ENCODE measurements at places on chromosomes 2 and 18.
A peak's percentile ranks its signal among the peaks of the same experiment; 100 is the strongest.

DNA sequence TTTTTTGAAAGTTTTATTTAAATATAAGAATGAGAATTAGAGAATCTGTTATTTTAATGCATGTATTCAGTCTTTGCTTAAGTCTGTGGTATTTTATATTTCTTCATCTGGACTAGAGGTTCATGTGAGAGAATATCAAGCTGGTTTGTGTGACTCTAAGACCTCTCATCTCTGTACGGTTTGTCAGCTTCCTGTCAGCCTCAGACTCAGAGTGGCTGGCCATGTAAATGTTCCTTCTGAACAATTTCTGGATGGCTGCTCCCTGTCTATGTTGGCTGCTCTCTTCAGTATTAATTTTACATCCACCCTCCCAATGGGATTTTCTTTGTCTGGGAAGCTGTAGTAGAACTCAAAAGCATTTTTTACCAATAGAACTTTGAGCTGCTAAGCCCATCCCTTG lies 225.3 kb upstream of the THUMPD2 start:
- DNase-seq = peak; percentile 64

GRCh38 chr2:216829533-216829932 lies 30.3 kb downstream of the TNP1 start:
- no peak for DNase-seq

DNA sequence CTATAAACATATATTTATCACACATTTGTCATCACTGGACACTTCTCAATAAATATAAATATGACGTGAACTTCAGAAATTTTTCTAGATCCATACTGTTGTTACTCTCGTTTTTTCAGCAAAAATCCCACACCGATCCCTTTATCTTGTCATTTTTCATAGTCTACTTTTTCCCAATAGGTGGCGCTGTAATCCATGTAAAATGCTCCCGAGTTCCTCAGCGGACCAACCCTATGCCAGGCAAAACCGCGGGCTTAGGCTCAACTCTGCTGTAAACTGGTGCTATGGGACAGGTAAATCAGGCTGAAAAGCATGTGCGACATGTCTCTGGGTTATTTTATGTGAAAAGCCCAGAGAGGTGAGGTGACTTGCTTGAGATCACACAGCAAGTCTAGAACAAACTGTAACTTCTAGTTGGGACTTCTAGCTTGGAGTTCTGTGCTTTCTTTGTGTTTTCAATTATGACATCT lies 104.0 kb downstream of the COBLL1 start:
- DNase-seq = peak; percentile 75

- no peak for DNase-seq
Measured at GRCh38 chr2:25361261-25362048, 19.7 kb upstream of the DNMT3A start.

DNA sequence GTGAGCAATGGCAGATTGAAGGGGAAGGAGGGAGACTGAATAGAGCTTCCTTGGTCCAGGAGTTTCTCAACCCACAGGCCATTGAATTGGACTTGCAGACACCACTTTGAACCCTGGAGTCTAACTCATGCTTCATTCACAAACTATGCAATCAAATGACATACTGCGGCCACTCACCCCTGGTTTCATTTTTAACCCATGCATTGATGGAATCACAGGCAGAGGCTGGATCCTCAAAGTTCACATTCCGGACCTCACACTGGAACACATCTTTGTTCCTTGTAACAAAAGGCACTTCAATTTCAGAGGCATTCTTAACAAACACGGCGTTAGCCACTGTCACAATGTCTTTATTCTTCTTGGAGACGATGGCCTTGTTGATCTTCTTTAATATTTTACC lies 40.7 kb downstream of the MRPL44 start:
- DNase-seq = peak; percentile 25

- DNase-seq = no peak
Measured at GRCh38 chr2:140248623-140249022, 1468.4 kb upstream of the NXPH2 start.

GRCh38 chr2:241569831-241570281 lies 11.3 kb downstream of the BOK start:
- no peak for DNase-seq

DNA sequence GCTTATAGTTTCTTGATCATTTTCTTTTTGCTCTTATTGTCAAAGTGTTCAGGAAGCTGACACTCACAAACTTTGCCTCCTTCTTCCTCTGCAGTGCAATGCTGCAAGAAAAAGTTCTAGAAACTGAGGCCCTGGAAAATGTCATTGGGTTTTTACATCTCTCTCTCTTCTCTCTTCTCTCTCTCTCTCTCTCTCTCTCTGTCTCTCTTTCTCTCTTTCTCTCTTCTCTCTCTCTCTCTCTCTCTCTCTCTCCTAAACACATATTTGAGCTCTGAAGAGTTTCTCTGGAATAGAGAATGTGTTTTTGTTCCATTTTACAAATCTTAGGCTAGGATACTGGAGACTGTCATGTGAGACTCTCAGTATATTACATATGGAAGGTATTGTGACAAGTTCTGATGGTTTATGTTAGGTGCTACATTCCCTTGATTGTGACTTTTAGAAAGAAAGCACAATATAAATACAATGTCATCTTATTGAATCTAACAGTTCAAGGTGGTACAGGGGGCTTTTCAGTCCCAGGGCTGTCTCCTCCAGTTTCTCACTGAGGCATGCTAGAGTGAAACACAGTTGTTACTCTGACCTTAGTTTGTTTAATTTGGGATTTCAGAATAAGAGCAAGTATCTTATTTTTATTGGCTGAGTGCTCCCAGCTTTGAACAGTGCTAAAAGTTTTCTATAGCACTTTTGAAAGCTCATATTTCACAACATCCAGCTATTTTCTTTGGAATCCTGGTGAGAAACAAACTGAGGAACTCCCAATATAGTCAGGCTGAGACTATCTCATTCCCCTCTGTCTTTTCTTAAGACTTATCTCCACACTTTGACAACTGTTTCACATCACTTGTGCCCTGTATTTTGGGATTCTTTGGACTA lies 41.4 kb upstream of the EHBP1 start:
- peak; percentile 26 for DNase-seq

- no peak for DNase-seq
Measured at GRCh38 chr2:144975881-144976280, 456.0 kb upstream of the ZEB2 start.

DNA sequence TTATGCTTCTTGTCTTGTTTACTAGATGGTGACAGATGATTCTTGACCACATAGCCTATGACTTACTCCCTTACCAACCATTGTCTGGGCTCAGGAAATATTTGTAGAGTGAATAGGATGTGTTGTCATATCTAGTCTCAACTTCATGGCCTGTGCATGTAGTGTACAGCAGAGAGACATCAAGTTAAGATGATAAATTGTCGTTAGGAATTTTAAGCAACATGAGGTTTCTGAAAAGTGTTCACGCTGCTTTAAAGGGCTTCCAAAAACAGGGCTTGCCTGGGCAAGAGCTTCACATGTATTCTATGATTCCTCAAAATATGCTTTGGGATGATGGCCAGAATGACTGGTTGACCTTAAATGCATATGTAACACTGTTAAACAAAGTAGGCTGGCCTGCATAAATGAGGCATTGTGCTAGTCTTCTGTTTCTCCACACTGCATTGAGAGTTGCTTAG lies 424.0 kb downstream of the RND3 start:
- DNase-seq = peak; percentile 94

- DNase-seq = no peak
Measured at GRCh38 chr2:144358374-144358964, 161.4 kb downstream of the ZEB2 start.

DNA sequence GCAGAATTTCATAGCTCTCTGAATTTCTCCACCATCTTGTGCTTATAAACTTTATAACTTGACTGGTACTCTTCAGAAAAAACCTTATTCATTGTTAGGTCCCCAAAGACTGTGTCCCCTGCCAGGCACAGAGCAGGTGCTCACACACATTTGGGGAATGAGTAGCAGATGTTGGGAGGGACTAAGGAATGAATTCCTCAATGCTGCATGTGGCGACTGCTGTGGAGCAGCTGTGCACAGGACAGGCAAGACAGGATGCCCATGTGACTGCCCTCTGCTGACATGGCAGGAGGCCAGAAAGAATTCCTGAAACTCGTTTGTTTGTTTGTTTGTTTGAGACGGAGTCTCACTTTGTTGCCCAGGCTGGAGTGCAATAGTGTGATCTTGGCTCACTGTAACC lies 122.3 kb upstream of the ITGA6 start:
- no peak for DNase-seq

DNA sequence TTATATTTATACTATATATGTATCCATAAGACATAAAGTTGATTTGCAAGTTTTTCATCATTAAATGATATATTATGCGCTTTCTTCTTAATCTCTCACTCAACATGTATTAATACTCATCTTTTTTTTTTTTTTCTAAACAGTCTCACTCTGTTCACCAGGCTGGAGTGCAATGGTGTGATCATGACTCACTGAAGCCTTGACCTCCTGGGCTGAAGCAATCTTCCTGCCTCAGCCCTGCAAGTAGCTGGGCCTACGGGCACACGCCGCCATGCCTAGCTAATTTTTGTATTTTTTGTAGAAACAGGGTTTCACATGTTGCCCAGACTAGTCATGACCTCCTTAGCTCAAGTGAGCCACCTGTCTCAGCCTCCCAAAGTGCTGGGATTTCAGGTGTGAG lies 51.4 kb upstream of the MAP4K3 start:
- peak; percentile 94 for DNase-seq

- DNase-seq = no peak
Measured at GRCh38 chr2:117997872-117998454, 15.9 kb downstream of the CCDC93 start.

GRCh38 chr2:152755029-152755428 lies 36.6 kb downstream of the ARL6IP6 start:
- no peak for DNase-seq

GRCh38 chr2:160751021-160751420 lies 257.4 kb upstream of the RBMS1 start:
- peak; percentile 82 for DNase-seq

GRCh38 chr2:25977768-25978167 lies 4.5 kb downstream of the KIF3C start:
- DNase-seq = peak; percentile 89

GRCh38 chr2:136448986-136449780 lies 316.2 kb upstream of the THSD7B start:
- DNase-seq = no peak

- DNase-seq = no peak
Measured at GRCh38 chr2:105539331-105539730, 140.5 kb upstream of the FHL2 start.

GRCh38 chr2:100051253-100051652 lies 91.1 kb downstream of the AFF3 start:
- no peak for DNase-seq

DNA sequence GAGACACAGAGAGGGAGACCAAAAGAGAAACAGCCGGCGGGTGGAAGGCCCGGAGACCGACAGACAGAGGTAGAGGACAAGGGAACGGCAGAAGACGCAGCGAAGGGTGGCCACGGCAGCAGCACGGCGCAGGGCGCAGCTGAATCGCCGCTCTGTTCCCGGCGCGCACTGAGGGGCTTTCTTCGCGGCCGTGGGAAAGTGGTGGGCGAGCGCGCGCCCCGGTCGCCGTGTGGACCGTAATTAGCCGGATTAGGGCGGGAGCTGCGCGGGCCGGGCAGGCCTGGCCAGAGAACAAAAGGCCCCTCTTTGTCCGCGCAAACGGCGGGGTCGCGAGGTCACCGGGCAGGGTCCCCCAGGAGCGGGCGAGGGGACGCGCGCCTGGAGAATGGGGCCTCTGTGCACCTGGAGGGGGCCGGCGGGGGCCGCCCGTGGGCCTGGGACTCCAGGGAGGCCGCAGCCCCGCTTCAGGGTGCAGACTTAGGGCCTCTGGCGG lies 158.3 kb downstream of the ZFP36L2 start:
- no peak for DNase-seq

- peak; percentile 88 for DNase-seq
Measured at GRCh38 chr2:219406861-219407230, 11.3 kb upstream of the DES start.

DNA sequence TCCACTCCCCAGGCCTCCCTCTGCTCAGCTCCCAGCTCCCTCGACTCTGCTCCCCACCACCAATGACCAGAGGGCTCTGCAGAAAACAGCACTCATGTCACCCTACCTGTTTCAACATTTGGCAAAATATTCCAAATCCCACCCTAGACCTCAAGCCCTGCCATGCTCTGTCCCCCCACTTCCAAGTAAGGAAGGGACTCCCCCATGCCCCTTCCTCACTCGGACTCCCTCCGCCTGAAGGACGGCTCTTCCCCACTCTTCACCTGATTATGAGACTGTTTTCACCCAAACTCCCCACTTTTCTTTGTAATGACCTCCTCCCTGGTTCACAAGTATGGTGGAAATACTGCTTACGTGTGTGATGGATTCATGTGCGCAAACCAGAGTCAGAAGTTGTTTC lies 208.4 kb downstream of the MGAT5 start:
- DNase-seq = no peak

- no peak for DNase-seq
Measured at GRCh38 chr2:35821675-35822074, 533.9 kb upstream of the CRIM1 start.

DNA sequence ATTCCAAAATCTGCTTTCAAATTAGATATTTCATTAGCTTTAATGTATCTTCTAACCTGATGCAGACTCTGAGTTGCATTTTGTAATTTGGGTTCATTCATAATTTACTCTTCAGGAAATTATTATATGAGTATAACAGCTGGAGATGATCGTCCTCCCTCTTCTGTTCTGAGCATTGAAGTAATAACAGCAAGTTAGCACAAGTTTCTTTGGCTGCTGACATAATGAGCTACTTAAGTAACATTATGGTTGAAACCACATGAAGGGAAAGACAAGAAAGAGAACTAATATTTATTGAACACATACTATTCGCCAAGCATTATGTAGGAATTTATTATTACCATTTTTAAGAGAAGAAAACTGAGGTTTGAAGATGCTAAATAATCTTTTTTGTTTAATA lies 75.1 kb downstream of the CPO start:
- no peak for DNase-seq

DNA sequence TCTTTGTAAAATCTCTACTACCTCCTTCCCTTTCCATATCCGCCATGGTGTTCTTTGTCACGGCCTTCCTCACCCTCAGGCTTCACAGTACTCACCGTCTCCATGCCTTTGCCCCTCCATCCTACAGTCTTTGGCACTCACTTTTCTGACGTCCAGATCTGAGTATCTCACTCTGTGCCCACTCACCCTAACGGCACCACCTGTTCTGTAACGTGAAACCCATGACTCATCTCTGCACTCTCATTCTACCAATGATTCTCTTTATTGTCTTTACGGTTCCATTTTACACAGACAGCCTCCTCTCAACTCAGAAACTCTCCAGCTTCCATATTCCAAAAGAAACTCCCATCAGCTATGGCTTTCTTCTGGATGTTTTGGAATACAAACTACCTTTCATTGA lies 56.7 kb downstream of the NETO1 start:
- no peak for DNase-seq

GRCh38 chr18:51621113-51621863 lies 423.8 kb upstream of the MEX3C start:
- peak; percentile 17 for DNase-seq

DNA sequence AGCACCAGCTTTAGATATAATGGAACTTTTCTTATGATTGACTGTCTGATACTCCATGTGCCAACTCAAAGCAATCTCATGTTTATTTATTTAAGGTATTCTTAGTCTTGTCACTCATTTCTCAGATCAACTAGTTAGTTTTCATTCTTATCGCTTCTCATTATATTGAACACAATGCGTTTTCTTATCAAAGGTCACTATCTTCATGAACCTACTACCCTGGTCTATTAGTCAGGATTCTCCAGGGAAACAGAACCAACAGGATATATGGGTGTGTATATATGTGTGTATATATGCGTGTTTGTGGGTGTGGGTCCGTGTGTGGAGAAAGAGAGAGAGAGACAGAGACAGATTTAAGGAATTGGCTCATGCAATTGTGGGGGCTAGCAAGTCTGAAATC lies 619.9 kb downstream of the ZEB2 start:
- no peak for DNase-seq

- no peak for DNase-seq
Measured at GRCh38 chr2:68094111-68094510, 31.3 kb upstream of the C1D start.

Measured in ELR (cell line).